ENCODE measurements at places on chromosomes 7 and 10. TPM values are rescaled to one million over a fixed set of nuclear protein-coding genes. Genes with fewer than 3 reads are reported as not detected.

IL15RA gene
- total RNA-seq = 42.4 TPM

TPK1 gene
- total RNA-seq = 13.2 TPM

ADGRA1 gene
- not detected for total RNA-seq

- H3K4me3 ChIP-seq = no peak overlapping the region
- H3K4me1 ChIP-seq = peaks cover 69% of the 10 kb centered on the region
- no peaks in the 10 kb centered on the region for H3K27me3 ChIP-seq
- peaks cover 4% of the 10 kb centered on the region for H3K36me3 ChIP-seq
- no peak for DNase-seq
- no peak overlapping the region for H3K27ac ChIP-seq
These were observed 59.3 kb downstream of the OSBPL3 start for GRCh38 chr7:24920451-24921361.

- H3K4me3 ChIP-seq = no peak overlapping the region
- H3K4me1 ChIP-seq = no peaks in the 10 kb centered on the region
- no peaks in the 10 kb centered on the region for H3K36me3 ChIP-seq
- no peaks in the 10 kb centered on the region for H3K27me3 ChIP-seq
These were observed 116.2 kb downstream of the HBP1 start for GRCh38 chr7:107284911-107285479.

- peaks cover 5% of the 10 kb centered on the region for H3K36me3 ChIP-seq
- H3K4me1 ChIP-seq = peaks cover 16% of the 10 kb centered on the region
- no peak for DNase-seq
- H3K27ac ChIP-seq = no peak overlapping the region
- H3K4me3 ChIP-seq = no peak overlapping the region
These were observed 54.3 kb upstream of the DUSP5 start for GRCh38 chr10:110443239-110444003.

GRCh38 chr7:32078824-32079223 is 8.6 kb upstream of the PDE1C start:
- no peak overlapping the region for H3K27ac ChIP-seq
- no peaks in the 10 kb centered on the region for H3K27me3 ChIP-seq
- no peak for DNase-seq
- H3K36me3 ChIP-seq = no peaks in the 10 kb centered on the region
- H3K4me1 ChIP-seq = peaks cover 9% of the 10 kb centered on the region
- no peak overlapping the region for H3K4me3 ChIP-seq

All from Calu3 (cell line).